Stimulated activated CD4-positive, alpha-beta T cell treated with anti-CD3 and anti-CD28 coated beads, Interleukin-15, amount 100 ng/mL, for 1 hour (primary cell): ENCODE measurements at places on chromosomes 2 and 18.

DNA sequence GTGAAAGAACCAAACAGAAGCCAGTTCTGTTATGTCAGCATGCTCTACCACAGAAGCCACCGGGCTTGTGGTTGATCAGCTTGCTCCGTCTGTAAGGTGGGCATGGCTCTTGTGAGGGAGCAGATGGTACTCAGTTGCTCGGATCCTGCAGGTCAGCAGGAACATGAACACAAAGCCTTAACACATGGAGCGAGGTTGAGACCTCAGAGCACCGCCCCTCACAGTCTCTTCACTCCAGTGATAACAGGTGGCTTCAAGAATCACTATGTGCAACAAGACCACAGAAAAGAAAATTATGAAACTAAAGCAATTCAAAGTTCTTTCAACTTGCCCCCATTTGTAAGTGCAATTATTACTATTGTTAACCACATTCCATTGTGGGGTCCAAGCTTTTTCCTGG is 72.1 kb downstream of the OSBPL6 start:
- DNase-seq, result no peak

DNA sequence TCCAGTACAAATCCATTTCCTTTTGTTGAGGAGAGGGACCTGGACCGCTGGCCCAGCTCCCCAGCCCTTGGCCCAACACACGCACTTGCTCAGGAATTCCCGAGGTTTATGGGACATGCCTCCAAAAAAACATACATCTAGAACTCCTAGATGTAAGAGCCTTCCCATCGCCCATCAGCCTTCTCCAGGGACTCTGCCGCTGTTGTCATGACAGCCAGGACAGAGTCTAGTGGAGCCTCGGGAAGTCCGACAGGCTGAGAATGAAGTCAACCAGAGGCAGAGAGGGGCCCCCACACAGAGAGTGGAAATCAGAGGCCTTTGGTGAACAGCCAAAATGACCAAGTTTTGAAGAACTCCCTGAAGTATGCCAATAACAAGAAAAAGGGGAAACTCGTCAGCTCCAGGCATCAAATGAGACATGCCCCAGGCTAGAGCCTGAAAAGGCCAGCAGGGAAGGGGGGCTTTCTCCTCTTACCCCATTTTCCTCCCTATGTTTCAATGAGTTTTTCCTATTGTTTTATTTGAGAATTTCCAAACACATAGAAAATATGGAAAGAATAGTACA is 43.2 kb upstream of the CAB39 start:
- DNase-seq, result no peak

DNA sequence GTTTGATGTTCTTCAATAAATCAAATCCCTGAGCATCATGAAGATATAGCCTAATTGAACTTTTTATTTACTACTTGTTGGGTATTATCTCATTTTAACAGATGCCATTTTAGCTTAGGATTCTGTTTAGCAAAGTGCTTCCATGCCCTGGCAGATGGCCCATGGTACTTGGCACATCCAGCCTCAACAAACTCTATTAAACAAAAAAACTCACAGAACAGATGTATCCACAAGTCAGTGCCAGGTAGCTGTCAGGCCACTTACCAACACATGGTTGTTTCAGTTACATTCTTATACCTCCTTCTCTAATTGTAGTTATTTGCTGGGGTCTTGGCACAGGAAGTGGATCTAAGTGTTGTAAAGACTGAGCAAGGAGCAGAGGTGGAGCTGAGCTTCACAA is 29.6 kb downstream of the GAD1 start:
- no peak for DNase-seq

- DNase-seq, result no peak
Observed at GRCh38 chr2:8087480-8087840, 594.4 kb upstream of the ID2 start.

DNA sequence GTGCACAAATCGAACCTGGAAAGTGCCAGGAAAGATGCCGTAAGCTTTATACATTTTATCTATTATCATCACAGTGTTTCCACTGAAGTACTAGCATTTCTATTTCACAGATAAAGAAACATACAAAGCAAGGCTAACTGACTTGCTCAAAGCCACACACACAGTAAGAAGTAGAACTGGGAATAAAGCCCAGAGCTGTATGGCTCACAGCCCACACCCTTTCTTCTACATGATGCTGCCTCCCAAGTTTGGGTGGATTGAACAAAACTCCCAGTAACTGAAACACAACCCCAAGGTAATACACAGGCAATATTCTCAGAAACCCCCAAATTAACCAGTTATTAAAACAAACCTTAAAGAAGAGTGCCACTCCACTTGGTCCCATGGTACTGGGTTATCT is 11.2 kb downstream of the SAP130 start:
- DNase-seq, result no peak

DNA sequence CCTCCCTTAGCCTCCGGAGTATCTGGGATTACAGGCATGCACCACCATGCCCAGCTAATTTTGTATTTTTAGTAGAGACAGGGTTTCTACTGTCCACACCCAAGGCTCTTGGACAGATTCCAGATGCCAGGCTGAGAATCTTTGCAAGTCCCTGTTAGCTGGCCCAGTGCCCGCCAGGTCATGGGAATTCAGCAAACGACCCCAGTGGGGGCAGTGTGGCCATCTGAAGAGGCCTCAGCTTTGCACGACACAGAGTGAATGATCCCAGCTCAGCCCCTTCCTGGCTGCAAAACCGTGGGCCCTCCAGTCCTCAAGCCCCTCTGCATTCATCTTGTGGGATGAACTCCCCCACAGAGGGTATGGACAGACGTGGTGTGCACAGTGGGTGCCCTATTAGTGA is 179.5 kb upstream of the ID2 start:
- DNase-seq, result no peak

DNA sequence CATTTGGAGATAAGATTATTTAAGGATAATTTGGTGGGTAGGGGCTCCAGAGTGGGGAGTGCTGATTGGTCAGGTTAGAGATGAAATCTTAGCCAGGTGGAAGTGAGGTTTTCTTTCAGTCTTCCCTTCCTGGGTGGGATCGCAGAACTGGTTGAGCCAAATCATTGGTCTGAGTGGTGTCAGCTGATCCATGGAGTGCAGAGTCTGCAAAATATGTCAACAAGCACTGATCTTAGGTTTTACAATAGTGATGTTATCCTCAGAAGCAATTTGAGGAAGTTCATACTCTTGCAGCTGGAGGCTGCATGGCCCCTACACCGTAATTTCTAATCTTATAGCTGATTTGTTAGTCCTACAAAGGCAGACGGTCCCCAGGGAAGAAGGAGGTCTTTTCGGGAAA is 1483.4 kb upstream of the ZEB2 start:
- DNase-seq, result no peak

- no peak for DNase-seq
Observed at GRCh38 chr2:143499061-143499460, 369.8 kb downstream of the ARHGAP15 start.

- DNase-seq, result no peak
Observed at GRCh38 chr2:98086491-98087446, at the start of gene VWA3B. Gene VWA3B (plus strand): TSS chr2:98087167. CDS start chr2:98093093, 5,926 bp downstream.

- no peak for DNase-seq
Observed at GRCh38 chr2:127365211-127365643, 22.5 kb downstream of the MAP3K2 start.

DNA sequence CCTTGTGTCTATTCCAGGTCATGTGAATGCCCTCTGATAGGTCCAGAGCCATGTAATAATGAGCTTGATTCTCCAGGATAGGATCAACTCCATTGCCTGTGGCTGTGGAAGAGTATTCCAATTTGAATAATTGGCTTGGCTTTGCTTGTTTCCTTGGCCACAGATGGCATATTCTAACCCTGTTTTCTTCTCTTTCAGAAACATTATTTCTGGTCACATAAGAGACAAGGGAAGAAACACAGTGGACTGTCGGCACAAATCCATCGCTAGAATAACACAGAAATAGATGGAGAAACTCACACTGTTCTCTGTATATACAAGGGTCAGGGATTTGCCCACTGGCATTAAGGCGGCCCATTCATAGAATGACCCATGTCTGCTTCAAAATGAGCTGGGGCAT is 278.4 kb upstream of the CCDC68 start:
- no peak for DNase-seq

DNA sequence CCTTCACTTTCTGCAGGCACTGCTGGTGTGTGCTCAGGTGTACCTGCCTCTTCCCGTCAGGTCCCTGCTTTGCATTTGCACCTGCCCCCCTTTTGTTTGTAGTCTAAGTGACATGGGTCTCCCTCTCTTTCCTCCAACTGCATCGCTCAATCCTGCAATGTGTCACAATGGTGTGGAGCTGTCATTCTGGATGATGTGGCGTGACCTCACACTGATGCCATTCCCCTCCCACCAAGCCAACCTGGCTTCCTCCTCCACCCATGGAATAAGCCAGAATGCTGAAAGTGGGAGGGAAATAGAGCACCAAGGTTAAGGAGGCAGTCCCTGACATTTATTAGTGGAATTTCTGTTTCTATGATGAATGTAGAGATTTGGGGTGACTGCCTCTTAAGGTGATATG is 156.7 kb downstream of the ZBTB7C start:
- no peak for DNase-seq

- no peak for DNase-seq
Observed at GRCh38 chr2:109517118-109517889, 96.5 kb downstream of the SEPTIN10 start.

DNA sequence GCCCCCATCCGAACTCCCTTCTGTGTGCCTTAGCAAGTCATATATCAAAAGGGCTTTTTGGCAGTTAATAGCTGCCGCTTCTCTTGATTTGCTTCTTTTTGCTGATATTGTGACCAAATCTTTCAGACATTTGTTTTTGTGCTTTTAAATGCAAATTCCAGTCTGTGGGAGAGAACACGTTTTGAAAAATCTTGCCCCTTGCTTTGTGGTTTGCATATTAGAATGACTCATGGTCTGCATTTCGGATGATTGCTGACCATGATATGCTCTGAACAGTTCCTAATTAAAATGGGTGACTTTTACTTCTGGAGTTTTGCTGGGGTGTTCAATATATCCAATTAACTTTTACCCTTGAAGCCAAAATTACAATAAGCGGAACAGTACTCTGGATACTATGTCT is 58.2 kb upstream of the ST6GAL2 start:
- no peak for DNase-seq

GRCh38 chr2:126752876-126753275 is 96.9 kb downstream of the GYPC start:
- DNase-seq, result no peak

DNA sequence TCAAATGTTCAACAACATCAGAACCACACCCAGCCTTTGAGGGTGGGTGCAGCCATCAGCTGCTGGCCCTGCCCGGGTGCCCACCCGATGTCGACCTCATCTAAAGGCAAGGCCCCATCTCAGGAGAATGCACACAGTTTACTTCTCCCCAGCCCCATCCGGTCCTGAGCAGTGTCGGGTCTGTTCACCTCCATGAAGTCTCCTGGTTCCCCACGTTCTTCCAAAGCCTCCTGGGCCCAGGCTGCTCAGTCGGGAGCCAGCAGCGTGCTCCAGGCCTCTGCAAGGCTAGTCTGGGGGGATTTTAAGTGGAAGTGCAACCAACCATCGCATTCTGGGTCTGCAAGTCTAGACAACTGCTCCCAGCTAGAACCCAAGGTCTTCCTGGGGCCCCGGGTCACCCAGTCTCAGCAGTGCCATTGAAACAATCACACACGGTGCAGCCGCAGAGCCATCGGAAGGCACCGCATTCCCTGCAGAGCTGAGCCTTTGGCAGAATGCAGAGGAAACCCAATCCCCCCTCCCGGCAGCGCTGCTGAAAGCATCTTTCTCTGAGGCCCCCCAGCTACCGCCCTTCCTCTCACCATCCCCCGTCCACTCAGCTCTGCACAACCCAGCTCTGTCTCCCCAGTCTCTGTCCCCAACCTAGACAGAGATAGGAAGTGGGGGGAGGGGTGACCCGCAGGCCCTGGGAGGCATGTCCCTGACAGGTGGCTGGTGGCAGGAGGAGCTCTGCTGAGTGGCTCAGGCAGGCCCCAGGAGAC is 8.5 kb downstream of the ESPNL start:
- no peak for DNase-seq

DNA sequence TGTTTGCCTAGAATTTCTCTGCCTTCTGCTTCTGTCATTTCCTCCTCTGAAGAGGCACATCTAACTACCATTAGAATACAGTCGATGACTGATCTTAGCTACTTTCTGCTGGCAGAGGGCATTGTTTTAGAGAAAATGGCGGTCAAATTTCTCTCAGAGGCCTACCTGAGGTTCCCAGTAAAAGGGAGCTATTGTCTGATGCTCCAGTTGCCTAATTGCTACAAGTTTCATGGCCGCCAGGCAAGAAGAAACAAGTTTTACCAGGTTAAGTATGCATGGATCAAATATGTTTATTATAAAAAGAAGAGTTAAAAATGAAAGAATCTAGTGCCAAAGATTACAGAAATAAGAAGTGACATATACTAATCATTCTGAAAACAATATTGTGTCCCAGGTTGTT is 416.6 kb downstream of the DSC3 start:
- no peak for DNase-seq

GRCh38 chr2:218806346-218806978 is 24.5 kb downstream of the CYP27A1 start:
- DNase-seq, result no peak

- no peak for DNase-seq
Observed at GRCh38 chr2:240991378-240992263, 6.8 kb upstream of the SNED1 start.

GRCh38 chr2:74314107-74314506 is 29.1 kb downstream of the SLC4A5 start:
- no peak for DNase-seq

- no peak for DNase-seq
Observed at GRCh38 chr2:211534632-211535031, 978.2 kb downstream of the CPS1 start.

- DNase-seq, result no peak
Observed at GRCh38 chr18:26700201-26700600, 151.8 kb upstream of the KCTD1 start.

DNA sequence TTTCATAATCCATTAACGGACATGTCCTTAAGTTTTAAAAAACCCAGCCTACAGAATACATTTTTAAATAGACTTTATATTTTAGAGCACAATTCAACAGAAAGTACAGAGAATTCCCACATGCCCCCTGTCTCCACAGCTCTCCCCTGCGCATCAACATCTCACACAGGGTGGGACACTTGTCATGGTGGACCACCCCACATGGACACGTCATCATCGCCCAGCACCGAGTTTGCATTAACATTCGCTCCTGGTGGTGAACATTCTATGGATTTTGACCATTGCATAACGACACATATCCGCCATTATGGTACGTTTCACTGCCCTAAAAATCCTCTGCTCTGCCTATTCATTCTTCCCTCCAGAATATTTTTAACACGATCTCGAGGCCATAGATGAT is 1.1 kb upstream of the KCNF1 start:
- DNase-seq, result no peak
